ENCODE measurements at places on chromosomes 5 and 9.
A peak's percentile ranks its signal among the peaks of the same experiment; 100 is the strongest.

GRCh38 chr5:151708126-151708525, 21.4 kb upstream of the SPARC start:
- no peak for DNase-seq

GRCh38 chr5:3010953-3011763, 259.7 kb upstream of the IRX2 start:
- peak; percentile 15 for DNase-seq

GRCh38 chr5:114237766-114238165, 124.1 kb upstream of the KCNN2 start:
- no peak for DNase-seq

DNA sequence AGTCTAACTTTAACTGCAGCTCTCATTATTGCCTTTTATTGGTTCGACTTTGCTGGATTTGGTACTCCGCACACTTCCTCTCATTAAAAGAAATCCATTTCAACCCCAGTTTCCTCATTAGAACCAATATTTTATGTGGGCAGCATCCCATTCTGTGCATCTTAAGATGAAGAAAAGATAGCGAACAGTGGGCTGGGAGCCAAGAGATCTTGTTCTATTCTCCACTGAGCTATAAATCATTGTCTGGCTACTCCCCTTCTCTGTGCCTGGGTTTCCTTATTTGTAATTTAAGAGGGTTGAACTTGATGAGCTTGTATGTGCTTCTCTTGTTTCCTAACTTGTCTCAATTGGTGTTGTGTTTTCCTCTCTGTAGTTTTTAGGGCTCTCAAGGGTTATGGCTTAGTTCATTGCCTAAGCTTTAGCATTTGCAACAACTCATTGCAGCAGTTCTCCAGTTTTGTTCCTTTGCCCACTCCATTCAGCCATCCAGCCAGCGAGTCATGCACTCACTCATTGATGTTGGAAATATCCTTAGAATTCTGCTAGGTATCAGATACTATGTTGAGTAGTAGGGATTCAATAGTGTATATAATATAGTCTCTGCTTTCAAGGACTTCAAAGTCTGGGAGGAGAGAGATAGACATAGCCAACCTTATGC, 273.3 kb upstream of the TNC start:
- no peak for DNase-seq

- no peak for DNase-seq
These were observed 191.9 kb upstream of the SEMA6A start for GRCh38 chr5:116766470-116766947.

- DNase-seq = no peak
These were observed 13.0 kb downstream of the NREP start for GRCh38 chr5:111743988-111744387.

GRCh38 chr9:135925496-135926133, 18.3 kb upstream of the CAMSAP1 start:
- no peak for DNase-seq

DNA sequence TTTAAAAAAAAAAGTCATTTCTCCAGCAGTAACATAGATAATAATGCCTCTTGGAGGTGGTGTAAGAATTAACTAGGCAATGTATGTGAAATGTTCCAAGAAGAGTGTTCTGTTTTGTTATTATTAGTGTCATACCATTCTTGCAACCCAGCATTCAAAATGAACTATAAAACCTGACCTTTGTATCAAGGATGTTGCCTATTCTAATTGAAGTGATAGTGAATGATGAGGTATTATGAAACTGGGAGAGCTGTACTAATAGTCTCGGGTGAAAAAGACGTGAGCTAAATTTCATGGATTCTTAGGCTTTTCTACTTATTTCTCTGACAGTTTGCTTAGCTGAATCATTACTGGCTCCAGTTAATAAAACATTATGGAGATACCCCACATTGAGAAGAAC, 224.6 kb downstream of the CD180 start:
- DNase-seq = no peak

DNA sequence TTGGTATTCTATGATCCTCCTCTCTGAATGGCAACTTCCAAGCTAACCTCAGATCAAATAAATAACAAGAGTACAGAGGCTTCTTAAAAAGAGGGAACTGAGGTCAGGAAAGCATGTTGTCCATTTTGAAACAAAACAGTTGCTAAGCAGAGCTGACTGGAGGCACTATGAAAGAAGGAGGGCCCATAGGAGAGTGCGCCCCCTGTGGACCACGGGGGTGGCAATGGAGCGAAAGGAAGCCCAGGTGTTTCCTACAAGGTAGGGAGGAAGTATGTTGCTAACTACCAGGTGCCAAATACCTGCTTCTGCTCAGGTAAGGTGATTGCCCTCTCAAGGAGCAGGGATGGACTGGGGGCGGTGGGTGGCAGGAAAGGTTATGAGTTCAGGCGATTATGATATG, 101.8 kb upstream of the MAST4 start:
- DNase-seq = no peak

DNA sequence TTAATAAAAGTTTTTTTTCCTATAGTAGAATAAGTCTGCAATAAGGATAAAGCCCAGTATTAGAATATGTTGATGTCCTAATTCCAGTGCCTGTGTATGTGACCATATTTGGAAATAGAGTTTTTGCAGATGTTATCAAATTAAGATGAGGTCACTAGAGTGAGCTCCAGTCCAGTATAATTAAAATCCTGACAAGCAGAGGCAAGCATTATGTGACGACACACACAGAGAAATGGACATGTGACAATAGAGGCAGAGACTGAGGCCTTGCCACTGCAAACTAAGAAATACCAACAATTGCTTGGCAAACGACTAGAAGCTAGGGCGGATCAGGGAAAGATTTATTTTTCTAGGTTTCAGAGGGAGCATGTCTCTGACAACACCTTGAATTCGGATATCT, 216.4 kb upstream of the CYLC2 start:
- DNase-seq = no peak

DNA sequence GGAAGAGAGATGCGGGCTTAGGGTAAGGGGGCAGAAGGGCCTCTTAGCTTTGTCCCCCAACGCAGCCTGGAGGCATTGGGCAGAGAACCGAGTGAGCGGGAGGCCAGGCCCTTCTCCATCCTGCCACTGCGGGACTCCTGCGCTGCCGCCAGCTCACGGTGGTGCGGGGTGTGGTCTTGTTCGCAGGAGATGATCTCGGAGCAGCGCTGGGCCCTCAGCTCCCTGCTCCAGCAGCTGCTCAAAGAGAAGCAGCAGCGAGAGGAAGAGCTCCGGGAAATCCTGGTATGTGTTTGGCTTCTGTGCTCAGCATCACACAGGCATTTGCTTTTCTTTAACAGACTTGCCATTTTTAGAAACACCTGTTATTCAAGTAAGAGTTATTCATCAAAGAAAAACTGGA, 41.3 kb downstream of the LRSAM1 start:
- DNase-seq = no peak

DNA sequence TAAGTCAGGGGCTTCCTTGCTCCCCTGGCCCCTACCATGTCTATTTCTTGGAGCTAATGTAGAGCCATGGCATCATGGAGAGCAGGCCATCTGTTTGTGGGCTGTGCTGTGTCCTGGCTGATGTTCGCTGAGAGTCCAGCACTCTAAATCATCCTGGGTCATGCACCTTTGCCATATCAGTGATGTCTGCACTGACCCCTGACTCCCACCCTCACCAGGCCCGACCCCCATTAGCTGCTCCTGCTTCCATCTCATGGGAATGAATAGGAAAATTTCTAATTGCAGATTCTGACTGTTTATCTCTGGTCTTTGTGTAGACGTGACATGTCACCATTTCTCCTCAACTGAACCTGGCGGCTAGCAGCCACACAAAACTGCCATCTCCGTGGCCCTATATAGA, 236.9 kb downstream of the NSG2 start:
- no peak for DNase-seq

GRCh38 chr5:178116143-178116885, 3.0 kb downstream of the N4BP3 start:
- DNase-seq = peak; percentile 87

DNA sequence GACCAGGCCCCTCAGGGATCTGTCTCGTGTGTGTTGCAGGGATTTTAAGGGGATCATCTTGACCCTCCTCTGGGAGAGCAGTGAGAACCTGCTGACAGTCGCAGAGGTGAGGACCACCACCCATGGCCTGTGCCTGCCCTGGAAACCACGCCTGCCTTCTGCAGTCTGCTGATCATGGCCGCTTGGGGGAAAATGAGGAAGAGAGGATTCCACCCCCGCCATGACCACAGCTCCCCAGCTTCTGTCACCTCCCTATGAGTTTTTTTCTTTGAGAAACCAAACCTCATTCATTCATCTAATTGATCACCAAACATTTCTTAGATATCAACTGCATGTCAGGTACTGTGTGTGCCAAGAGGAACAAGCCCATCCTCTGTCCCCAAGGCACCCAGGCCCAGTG, 46.3 kb upstream of the TDRD7 start:
- DNase-seq = no peak

- peak; percentile 58 for DNase-seq
These were observed 188.0 kb upstream of the KLF9 start for GRCh38 chr9:70602321-70603019.

- no peak for DNase-seq
These were observed 21.0 kb downstream of the GLRX start for GRCh38 chr5:95801532-95801931.

- DNase-seq = no peak
These were observed 8.4 kb downstream of the FNBP1 start for GRCh38 chr9:130034570-130034969.

DNA sequence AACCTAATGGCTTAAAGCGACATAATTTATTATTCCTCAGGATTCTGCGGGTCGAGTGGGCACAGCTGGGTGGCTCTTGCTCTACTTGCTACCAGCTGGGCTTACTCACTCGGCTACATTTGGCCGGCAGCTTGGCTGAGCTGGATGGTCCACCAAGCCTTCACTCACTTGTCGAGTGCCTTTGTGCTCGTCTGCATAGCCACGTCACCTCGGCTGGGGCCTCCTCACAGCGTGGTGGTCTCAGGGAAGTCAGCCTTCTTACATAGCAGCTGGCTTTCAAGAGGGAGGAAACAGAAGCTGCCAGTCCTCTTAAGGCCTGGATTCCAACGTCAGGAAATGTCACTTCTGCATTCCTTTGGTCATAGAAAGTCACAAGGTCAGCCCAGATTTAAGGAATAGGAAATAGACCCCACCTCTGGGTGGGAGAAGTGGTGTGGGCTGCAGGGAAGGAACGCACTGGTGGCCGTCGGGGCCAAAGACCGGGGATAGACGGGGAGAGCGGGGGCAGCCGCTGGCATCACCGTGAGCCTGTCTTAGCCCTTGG, 75.1 kb upstream of the RUFY1 start:
- DNase-seq = no peak

GRCh38 chr9:136949817-136950655, 2.0 kb upstream of the LCN12 start:
- DNase-seq = peak; percentile 97

- DNase-seq = no peak
These were observed 169.0 kb downstream of the CDK5RAP2 start for GRCh38 chr9:120410925-120411501.

- DNase-seq = no peak
These were observed 166.1 kb downstream of the RNF180 start for GRCh38 chr5:64331597-64332277.

DNA sequence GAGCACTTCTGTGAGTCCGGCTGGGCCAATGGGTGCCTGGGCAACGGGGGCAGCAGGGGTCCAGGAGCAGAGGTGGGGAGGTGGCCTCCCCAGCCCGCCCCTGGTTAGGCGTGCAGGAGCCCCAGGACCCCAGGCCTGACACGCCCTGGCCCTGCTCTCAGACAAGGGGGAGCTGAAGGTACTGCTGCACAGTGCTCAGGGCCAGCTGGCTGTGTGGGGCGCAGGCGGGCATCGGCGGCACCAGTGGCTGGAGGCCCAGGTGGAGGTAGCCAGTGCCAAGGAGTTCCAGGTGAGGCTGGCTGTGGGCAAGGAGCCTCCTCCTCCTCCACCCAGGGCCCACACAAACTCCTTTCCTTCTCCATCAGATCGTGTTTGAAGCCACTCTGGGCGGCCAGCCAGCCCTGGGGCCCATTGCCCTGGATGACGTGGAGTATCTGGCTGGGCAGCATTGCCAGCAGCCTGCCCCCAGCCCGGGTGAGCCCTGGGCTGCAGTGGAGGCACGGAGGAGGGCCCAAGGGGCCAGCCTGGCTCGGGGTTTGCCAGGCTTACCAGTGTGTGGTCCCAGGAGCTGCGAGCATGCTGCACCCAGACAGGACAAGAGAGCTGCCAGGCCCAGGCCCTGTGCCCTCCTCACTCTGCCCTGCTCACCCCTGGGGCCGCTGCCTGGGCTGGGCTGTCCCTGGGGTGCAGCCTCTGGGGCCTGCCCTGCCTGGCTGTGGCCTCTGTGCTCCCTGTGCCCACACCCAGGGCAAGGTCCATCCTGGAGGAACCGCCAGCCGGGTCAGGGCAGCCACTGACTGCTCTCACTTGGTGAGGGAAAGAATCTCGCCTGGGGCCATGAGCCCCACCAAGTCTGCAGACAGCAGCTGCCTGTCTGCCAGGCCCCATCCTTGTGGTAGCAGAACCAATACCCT, 7.0 kb downstream of the MAMDC4 start:
- DNase-seq = no peak

GRCh38 chr5:98308231-98308630, 465.2 kb upstream of the RGMB start:
- no peak for DNase-seq

DNA sequence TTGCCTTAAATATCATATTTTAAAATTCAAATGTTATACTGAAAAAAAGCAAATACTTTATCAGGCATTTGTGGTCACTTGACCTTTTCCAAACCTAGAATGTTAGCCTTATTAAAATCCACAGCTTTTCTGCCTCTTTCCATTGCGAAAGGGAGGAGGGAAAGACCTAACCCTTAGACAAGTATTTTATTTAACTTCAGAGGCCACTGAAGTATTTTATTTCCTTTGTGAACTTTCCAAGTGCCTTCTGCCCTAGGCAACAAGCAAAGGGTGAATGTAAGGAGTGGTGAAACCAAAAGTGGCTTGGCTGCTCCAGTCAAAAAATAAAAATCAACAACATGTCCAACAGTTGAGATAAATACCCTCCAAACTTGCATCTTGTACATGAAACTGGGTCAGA, 376.1 kb downstream of the EFNA5 start:
- DNase-seq = no peak

DNA sequence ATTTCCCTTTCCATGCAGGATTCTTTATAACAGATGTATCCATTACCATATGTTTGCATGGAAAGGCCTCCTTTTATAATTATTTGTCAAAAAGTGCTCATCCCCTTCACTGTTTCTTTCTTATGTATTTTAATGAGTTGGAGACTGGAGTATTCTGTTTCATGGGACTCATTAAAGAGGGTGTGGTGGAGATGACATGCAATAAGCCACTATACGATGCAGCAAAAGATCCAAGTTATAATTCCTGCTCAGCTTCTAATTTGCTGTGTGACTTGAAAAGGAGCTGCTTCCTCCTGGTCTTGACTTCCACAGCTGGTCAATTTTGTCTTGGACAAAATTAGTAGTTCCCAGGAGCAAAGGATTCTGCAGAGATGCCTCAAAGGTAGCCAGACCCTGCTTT, 13.9 kb downstream of the SGCD start:
- no peak for DNase-seq

Measured in ecto neural progenitor cell (in vitro differentiated cells).